ENCODE measurements at places on chromosomes 2 and 18.

GRCh38 chr2:138501425-138502254 lies at the start of gene SPOPL:
SPOPL (plus strand) TSS chr2:138501770; CDS start chr2:138550217, 48,447 bp downstream.
- DNase-seq = peak; percentile 86

DNA sequence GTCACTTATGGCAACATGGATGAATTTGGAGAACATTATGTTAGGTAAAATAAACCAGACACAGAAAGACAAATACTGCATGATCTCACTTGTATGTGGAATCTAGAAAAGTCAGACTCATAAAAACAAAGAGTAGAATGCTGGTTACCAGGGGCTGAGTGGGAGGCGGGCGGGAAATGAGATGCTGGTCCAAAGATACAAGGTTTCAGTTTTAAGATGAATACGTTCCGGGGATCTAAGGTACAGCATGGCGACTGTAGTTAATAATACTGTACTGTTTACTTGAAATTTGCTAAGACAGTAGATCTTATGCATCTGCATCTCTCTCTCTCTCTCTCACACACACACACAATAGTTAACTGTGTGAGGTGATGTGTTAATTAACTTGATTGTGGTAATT lies 14.2 kb downstream of the FAM110C start:
- no peak for DNase-seq

GRCh38 chr2:240060977-240061591 lies 7.8 kb upstream of the OR6B3 start:
- peak; percentile 69 for DNase-seq

- DNase-seq = no peak
Measured at GRCh38 chr2:66839551-66840320, 404.8 kb downstream of the MEIS1 start.

- no peak for DNase-seq
Measured at GRCh38 chr18:75454022-75454795, 26.7 kb upstream of the SMIM21 start.
